ENCODE measurements at places on chromosomes 2 and 18. TPM values are rescaled to one million over a fixed set of nuclear protein-coding genes. Genes with fewer than 3 reads are reported as not detected.

DNA sequence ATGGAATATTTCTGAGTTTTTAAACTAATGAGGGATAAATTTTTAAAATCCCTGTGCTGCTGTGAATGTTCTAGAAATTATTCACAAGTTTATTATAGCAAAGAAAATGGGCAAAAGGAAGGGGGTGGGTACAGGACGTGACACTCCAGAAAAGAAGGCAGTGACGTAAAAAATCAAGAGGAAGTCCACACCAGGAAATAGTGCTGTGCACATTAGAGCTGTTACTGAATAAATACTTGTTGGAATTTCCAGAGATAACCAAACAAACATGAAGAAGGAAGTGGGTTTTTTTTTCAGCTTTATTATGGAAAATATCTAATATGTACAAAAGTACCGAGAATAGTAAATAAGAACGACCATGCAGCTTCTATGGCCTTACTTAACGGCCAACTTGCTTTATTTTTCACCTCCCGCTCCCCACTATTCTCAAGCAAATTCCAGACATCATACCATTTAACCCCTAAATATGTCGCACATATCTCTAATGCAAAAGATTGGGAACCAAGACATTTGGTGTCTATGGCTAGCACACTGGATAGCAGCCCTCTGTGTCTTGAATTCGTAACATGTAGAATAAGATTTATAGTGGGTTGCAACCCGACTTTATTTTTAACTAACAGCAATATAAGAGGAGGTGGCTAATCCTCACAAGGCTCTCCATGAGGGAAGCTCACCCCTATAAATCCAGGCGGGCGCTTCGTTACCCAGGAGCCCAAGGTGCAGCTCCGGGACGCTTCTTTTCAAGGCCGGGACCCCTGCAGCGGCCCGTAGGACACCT, 580 bp upstream of the NDUFV2 start:
- DNase-seq, result no peak

Gene ZNF396
- total RNA-seq, result 1.3 TPM

GRCh38 chr18:32576296-32576916, 105.7 kb upstream of the GAREM1 start:
- DNase-seq, result peak; percentile 62

Gene TEKT4
- total RNA-seq, result 0.37 TPM

GRCh38 chr2:17083902-17084301, 418.3 kb upstream of the CYRIA start:
- DNase-seq, result no peak

Gene SCYGR4
- not detected for total RNA-seq

- no peak for DNase-seq
Measured at GRCh38 chr18:36756242-36756641, 72.6 kb downstream of the TPGS2 start.

- DNase-seq, result no peak
Measured at GRCh38 chr2:123656590-123656989, 368.5 kb upstream of the CNTNAP5 start.
